ENCODE measurements at places on chromosomes 5 and 9.

GRCh38 chr9:94681508-94681907, 42.2 kb upstream of the FBP1 start:
- DNase-seq, result peak; percentile 69

DNA sequence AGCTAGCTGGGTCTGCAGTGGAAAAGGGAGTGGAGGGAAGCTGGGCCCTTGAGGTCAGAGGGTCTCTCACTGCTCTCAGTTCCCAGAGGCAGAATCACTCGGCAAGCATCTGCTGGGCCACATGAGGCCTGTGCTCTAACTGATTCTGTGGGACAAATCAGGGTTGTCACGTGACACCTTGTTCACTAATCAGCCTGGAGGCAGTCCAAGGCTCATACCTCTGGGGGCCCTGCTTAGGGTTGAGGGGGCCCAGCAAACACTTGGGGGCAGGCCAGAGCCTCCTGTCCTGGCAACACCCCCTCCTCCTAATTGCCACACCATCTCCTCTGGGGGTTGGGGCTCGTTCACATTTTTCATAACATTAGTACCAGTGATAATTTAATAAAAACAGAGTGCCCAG, 9.1 kb upstream of the DPM2 start:
- DNase-seq, result no peak

DNA sequence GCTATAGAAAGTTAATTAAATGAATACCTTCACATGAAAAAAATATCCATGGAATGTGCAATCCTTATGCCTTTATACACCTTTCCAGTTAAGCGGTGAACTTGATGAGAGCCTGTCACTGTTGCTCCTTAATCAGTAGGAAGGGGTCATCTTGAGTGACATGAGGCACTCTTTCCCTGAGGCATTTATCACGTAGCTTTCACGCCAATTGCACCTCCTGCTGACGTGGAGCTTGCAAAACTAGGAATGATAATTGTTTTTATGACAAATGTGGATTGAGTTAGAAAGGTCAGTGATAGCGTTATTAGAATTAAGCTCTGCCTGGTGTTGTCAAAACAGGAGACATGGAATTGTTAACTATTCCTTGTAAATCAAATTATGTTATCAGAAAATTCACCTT, 79.7 kb downstream of the SLF1 start:
- DNase-seq, result no peak

DNA sequence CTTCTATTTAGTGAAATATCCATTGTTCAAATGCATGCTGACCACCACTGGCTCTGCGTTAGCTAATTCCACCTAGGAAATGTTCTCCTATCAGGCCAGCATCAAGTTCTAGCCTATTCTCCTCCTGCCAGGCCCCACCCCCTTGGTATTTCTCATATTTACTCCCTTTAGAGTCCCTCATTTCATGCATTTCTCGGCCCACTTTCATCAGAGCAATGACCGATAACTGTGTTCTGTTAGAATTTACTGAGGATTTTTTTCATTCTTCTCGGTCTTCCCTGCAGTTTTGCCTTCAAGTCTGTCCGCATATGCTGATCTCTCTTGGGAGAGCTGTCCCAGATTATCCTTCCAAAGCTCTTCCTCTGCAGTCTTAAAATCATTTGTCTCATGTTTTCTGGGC, 143.4 kb downstream of the GOLPH3 start:
- DNase-seq, result no peak

- DNase-seq, result no peak
These were observed 69.8 kb downstream of the GALNT10 start for GRCh38 chr5:154260224-154260927.

GRCh38 chr5:109619606-109620005, 70.1 kb upstream of the MAN2A1 start:
- no peak for DNase-seq

DNA sequence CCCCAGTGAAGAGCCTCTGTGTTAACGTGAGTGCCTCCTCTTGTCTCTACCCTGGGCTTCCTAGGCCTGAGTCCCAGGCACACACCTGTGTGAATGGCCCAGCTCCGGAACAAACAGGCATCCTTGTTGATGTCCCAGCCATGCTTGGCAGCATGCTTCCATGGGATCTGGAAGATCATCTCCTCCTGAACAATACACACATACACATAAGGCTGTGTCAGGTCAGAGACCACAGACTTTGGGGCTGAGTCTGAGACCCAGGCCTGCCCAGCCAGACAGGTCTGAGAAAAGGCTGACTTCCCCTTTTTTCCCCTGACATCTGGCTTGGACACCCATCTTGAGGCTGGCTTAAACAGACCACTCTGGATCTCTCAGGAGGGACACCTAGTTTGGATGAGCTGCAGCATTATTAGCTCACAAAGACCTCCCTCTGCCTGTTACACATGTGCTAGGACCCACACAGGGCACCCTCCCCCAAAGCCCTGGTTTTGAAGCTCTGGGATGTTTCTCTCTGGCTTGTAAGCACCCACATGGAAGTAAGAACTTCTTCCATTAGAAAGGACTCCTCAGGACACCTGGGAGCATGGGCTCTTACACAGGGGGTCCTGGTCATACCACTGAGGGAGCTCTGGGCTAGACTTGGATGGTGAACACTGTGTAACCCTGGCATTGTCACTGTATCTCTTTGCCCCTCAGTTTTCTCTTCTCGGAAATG, 2.6 kb downstream of the IRF1 start:
- DNase-seq, result peak; percentile 10

DNA sequence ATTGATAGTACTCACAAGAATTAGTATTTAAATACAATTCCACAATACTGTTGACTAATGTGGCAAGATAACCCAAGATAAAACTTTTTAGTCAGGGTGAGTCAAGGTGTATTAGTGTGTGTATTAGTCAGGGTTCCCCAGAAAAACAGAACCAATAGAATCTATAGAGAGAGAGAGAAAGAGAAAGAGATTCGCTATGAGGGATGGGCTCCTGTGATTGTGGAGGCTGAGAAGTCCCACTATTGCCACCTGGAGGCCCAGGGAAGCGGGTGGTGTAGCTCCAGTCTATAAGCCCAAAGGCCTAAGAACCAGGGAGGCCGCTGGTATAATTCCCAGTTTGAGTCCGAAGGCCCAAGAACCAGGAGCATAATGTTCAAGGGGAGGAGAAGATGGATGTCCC, 10.0 kb upstream of the SHISAL2B start:
- no peak for DNase-seq

- DNase-seq, result peak; percentile 82
These were observed 138.3 kb downstream of the RFK start for GRCh38 chr9:76255781-76256455.

GRCh38 chr5:96857924-96858323, 18.4 kb upstream of the ERAP2 start:
- DNase-seq, result no peak

DNA sequence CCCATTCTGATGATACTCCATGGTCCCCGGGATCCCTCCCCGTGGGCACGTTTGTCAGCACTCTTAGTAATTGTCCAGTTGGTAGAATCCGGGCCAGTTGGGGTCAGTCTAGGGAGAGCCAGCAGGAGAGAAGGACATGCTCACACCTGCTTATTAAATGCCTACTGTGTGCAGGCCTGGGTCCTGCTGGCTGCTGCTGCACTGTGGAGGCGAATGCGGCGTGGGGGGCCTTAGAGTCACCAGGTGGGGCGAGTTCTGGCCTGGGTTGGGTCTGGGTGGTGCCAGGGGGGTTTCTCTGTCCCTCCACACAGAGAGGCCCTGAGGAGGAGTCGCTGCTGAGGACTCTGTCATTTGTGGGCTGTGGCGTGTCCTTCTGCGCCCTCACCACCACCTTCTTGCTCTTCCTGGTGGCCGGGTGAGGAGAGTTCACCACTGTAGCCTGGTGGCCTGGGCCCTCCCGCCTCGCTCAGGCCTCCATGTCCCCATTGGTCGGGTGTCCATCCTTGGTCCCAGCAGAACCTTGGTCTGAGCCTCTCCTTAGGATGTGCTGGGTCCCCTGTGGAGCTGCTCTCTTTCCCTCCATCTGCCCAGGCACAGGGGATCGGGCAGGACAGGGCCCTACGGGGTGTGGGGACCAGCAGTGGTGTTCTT, 17.3 kb downstream of the ADGRD2 start:
- DNase-seq, result no peak

DNA sequence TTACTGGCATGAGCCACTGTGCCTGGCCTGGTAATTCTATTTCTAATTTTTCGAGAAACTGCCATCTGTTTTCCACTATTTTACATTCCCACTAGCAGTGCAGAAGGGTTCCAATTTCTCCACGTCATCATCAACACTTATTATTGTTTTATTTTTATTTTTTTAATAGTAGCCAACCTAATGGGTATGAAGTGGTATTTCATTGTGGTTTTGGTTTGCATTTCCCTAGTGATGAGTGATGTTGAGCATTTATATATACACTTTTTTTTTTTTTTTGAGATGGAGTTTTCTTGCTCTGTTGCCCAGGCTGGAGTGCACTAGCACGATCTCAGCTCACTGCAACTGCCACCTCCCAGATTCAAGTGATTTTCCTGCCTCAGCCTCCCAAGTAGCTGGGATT, 28.3 kb downstream of the WWC1 start:
- DNase-seq, result no peak

DNA sequence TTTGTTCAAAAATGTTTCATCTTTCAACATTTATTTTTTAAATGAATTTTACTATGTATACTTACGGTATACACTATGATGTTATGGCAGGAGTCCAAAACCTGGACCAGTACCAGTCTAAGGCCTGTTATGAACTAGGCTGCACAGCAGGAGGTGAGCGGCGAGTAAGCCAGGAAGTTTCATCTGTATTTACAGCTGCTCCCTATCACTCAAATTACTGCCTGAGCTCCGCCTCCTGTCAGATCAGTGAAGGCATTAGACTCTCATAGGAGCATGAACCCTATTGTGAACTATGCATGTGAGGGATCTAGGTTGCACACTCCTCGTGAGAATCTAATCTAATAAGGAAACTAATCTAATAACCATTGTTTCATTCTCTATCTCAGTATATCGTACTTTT, 715.5 kb upstream of the PTPRD start:
- no peak for DNase-seq

- no peak for DNase-seq
These were observed 20.8 kb downstream of the ZNF366 start for GRCh38 chr5:72486371-72486770.

DNA sequence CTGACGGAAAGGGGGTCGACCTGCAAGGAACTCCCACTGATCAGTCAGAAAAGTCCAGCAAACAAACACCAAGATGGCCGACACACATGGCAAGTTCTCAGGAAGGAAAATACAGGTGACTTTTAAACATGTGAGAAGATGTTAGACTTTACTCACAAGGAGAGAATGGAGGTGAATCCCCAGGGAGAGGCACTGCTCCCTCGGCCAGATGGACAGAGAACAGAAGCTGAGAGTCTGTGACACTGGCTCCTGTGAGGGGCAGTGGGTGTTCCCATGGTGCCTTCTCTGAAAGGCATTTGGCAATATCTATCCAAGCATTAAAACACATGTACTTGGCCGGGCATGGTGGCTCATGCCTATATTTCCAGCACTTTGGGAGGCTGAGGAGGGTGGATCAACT, 22.8 kb downstream of the COL5A1 start:
- DNase-seq, result no peak

DNA sequence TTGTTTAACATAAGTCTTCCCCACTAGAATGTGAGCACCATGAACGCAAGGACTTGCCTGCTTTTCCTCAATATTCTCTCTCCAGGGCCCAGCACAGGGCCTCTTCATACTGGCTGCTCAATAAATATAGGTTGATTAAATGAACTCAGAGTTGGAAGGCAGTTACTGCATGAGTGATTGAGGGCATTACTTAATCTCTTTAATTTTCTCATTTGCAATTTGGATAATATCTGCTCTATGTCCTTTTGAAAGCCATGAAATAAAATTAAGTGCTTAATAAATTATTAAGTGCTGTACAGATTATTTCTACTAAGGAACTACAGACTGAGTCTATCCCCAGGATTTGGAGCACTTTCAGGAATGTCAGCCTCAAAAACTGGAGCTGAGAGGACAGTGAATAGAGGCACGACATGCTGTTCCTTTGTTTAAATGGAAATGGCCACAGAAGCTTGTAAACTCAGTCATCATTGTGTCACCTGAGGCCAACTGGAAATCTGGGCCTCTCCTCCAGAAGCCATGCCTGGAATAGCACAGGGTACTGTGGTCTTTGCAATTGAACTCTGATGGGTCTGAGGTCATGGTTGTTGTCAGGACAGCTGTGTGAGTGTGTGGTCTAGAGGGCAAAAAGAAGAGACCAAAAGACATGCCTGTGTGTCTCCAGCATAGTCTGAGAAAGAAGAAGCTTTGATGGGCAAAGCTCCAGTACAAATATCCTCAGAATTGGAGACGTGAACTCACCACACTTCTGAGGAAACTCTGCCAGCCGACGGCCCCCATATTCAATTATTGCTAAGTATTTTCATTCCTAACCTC, 86.1 kb downstream of the SH3TC2 start:
- DNase-seq, result no peak

DNA sequence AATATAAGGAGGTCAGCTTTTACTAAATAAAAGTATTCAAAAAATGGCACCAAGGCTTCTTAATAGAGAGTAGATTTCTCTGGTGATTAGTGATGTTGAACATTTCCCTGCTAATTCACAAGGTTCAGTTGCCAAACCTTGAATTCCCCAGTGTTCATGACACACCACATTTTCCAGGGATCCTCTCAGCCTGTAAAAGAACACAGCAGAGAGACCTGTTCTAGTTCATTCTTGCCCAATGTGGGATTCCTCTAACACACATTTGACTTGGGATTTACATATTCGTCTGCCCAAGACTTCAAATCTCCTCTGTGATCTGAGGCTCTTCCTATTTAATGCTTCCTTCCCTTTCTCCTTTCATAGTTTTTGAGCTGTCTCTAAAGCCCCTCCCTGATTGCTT, 273.2 kb upstream of the CDH9 start:
- no peak for DNase-seq

- no peak for DNase-seq
These were observed 97.5 kb downstream of the PIP5K1B start for GRCh38 chr9:68802525-68803015.
